Stimulated activated CD4-positive, alpha-beta T cell treated with anti-CD3 and anti-CD28 coated beads, TNF-alpha, amount 100 ng/mL, for 1 hour (primary cell): ENCODE measurements at places on chromosomes 2 and 18.

GRCh38 chr2:48247206-48247605 lies 282.7 kb upstream of the STON1 start:
- DNase-seq = no peak

GRCh38 chr2:16124881-16125613 lies 184.7 kb downstream of the MYCN start:
- no peak for DNase-seq

DNA sequence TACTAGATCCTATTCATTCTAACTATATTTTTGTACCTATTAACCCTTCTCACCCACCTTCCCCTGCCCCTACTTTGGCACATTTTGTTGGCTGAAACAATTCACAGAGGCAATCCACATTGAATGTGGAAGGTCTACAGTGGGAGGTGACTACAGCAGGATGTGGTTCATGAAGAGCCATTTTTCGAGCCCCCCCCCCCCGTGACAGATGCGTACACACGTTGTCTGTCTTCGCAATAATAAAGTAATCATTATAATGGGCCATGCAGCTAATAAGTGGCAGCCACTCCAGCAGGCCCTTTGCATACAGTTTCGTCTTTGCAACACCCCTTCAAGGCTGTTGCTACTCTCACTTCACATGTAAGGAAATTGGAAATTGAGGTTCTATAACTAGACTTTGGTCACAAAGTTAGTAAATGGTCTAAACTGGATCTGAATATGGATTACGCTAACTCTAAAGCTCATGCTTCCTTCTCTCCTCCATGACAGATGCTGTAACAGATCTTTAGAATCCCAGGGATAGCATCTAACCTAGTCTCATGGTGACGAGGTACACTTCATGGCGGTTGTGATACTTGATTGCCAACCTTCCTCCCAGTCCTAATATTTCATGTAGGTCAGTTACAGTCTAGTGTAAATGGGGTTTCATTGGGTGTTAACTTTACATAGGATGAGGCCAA lies 176.8 kb downstream of the MYCN start:
- DNase-seq = no peak

DNA sequence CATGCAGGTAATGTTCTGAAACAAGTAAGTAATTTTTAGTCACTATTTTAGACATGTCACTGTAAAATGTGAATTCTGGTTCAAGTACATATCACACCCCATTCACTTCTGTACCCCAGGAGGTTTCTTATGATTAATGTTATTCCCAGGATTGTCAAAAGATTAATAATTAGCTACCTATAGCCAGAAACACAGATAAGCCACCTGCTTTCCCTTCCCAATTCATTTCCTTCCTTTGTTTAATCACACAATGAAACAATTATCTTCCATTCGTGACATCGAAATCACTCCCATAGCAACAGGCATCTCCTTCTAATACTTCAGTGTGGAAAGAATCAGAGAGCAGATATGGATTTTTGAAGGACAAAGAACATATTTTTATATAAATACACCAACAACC lies 1650.3 kb upstream of the CELF4 start:
- DNase-seq = no peak

- no peak for DNase-seq
Observed at GRCh38 chr2:23114299-23114698, 270.7 kb upstream of the KLHL29 start.

DNA sequence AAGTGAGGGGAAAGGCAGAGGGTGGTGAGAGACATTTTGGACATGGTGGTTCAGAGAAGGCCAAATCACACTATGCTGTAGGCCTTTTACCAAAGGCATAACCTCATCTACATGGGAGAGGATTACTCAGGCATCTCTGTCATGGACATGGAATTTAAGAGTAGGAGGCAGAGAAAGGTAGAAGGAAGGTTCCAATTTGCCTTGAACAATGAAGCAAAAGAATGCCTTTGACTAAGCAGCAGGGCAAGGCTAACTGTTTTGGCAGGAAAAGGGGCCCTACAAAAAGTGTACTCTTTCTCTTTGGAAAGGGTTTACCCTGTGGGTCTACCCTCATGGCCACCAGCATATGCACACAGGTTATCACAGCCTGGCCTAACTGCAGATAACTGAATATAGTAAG lies 45.6 kb upstream of the RNU4ATAC start:
- no peak for DNase-seq

GRCh38 chr2:235048549-235048948 lies 96.7 kb downstream of the SH3BP4 start:
- no peak for DNase-seq

DNA sequence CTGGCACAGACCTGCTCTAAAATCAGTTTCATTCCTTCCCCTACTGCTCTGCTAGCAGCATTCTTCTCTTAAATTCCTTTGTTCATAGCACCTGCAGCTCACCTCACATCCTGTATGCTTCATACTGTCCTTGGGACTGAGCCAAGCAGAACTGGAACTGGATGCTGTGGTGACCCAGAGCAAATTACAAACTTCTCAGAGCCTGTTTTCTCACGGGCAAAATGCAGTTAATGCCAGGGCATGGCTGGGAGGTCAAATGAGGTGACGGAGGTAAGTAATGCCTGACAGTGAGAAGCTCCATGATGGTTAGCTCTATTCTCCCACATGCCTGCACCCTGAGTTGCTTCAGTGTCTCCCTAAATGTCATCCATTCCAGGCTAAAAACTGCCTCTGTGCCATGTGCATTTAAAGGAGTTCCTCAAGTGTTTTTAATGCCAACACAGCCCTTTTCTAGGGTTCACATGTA lies 29.7 kb downstream of the C2orf42 start:
- DNase-seq = no peak

DNA sequence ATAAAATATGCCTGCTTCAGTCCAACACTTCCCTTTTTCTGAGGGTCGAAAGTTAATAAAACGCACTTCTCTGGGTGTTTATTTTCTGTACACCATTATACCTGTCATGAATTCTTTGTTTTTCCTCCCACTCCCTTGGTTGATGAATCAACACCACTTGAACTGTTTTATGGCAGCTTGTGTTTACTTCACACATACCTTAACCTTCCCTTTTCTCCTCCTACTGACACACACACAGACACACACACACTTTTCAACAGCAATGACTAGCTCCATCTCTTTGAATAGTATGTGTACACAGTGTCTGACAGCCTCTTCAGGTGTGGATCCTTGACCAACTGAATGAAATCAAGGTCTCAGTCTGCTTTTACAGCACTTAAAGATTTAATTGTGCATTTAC lies 91.3 kb downstream of the SATB2 start:
- no peak for DNase-seq

- no peak for DNase-seq
Observed at GRCh38 chr2:163462993-163463392, 272.8 kb downstream of the FIGN start.

GRCh38 chr18:25327584-25327983 lies 24.4 kb downstream of the ZNF521 start:
- DNase-seq = no peak

GRCh38 chr18:70333757-70334156 lies 44.9 kb downstream of the SOCS6 start:
- DNase-seq = no peak

- DNase-seq = no peak
Observed at GRCh38 chr2:63023444-63023843, 27.2 kb upstream of the OTX1 start.

- no peak for DNase-seq
Observed at GRCh38 chr2:193793914-193794313, 1599.2 kb upstream of the TMEFF2 start.

GRCh38 chr2:45627911-45628310 lies 16.8 kb upstream of the SRBD1 start:
- no peak for DNase-seq

- DNase-seq = no peak
Observed at GRCh38 chr2:175918935-175919334, 83.1 kb downstream of the LNPK start.

- no peak for DNase-seq
Observed at GRCh38 chr2:207163053-207163755, 2.5 kb downstream of the KLF7 start.

DNA sequence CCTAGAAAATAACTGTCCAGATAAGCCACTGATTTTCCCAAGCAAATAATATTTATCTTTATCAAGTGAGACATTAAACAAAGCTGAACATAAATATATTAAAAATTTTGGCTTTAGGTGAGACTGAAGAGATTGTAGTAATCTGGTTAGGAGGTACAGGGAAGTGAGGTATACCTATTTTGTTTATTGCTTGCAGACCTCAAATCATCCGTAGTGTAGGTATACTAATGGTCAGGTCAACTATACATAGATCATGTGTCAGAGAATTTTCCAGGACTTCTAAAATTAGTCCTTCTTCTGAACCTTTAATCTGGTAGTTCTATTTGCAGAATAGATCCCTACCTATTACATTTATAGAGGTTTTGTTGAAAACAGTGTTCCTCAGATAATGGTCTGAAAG lies 41.5 kb downstream of the SP140 start:
- DNase-seq = no peak

- no peak for DNase-seq
Observed at GRCh38 chr2:227413371-227413770, 25.6 kb upstream of the SCYGR1 start.

DNA sequence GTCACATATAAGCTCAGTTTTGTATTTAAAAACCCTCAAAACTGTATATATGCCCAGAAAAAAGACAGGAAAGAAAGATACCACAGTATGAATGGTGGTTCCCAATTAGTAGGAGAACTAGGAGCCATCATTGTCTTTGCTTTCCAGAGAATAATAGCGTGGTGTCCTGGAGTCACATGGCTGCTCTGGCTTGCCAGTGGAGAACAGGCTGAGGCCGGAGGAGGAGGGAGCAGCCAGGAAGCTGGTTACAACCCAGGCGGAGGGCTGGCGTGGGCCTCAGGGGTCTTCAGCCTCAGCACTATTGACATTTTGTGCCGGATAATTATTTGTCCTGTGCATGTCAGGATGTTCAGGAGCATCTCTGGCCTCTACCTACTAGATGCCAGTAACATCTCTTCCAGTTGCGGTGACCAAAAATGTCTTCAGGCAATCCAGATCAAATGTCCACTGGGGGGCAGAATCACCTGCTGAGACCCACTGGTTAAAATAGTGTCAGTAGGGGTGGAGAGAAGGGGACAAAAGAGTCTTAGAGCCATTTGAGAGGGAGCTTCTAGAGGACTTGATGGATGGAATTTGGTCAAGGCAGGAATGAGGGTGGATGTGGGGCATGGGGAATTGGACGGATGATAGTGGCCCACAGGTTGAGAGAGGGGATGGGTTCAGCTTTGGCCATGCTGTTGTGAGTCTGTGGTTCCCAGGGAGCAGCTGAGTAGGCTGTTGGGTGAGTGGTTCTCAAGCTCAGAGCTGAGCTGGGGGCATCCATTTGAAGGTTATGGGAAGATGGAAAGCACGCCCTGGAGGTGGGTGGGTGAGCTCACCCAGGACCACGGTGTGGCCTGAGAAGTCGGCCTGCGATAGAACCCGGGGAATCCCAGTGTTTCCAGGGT lies 144.9 kb downstream of the AGAP1 start:
- no peak for DNase-seq

GRCh38 chr18:60929966-60930365 lies 403.3 kb upstream of the CDH20 start:
- DNase-seq = no peak

GRCh38 chr2:224034017-224034416 lies 5.1 kb downstream of the SERPINE2 start:
- DNase-seq = no peak

DNA sequence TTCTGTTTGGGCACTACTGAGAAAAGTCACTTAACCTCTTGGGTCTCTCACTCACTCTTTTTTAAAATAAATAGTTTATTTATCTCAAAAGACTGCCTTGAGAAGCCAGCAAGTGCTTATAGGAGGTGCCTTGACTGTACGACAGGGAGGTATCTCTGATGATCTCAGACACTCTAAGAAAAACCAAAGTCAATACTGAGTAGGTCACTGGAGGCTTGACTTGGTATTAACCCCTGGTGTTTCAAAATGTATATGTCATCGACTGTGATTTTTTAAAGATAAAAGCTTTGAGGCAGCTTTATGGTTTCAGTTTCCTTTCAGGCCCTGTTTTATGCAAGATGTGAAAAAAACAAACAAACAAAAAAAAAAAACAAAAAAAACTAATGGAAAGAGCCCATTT lies 33.7 kb downstream of the MREG start:
- DNase-seq = no peak

- no peak for DNase-seq
Observed at GRCh38 chr18:12990641-12990966, 558 bp upstream of the CEP192 start.

GRCh38 chr2:214322662-214323061 lies 88.2 kb upstream of the VWC2L start:
- DNase-seq = no peak

DNA sequence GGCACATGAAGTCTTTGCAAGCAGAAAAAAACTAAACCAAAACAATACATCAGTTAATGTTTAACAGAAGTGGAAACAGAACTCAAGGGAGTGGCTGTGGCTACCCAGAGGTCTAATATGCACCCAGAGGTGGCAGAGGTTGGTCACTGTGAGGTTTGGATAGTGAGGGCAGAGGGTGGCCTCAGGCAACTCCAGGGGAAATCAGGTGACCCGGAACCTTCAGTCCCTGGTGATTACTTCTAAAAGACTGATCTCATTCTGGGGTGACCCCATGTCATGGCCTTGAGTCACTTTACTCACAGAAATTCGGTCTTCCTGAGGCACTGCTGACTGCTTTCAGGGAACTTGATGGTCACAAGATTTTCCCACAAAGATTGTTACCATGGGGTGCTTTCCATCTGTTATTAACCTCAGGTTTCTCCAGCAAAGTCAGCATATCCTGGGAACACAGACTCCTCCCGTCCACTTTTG lies 99.4 kb downstream of the TMEM17 start:
- DNase-seq = no peak

- no peak for DNase-seq
Observed at GRCh38 chr2:222751238-222751637, 79.8 kb downstream of the MOGAT1 start.

GRCh38 chr2:231545105-231545902 lies 15.1 kb upstream of the NMUR1 start:
- DNase-seq = no peak

GRCh38 chr2:61689568-61689967 lies 151.4 kb upstream of the XPO1 start:
- no peak for DNase-seq

GRCh38 chr2:181038796-181039195 lies 58.4 kb downstream of the UBE2E3 start:
- no peak for DNase-seq

DNA sequence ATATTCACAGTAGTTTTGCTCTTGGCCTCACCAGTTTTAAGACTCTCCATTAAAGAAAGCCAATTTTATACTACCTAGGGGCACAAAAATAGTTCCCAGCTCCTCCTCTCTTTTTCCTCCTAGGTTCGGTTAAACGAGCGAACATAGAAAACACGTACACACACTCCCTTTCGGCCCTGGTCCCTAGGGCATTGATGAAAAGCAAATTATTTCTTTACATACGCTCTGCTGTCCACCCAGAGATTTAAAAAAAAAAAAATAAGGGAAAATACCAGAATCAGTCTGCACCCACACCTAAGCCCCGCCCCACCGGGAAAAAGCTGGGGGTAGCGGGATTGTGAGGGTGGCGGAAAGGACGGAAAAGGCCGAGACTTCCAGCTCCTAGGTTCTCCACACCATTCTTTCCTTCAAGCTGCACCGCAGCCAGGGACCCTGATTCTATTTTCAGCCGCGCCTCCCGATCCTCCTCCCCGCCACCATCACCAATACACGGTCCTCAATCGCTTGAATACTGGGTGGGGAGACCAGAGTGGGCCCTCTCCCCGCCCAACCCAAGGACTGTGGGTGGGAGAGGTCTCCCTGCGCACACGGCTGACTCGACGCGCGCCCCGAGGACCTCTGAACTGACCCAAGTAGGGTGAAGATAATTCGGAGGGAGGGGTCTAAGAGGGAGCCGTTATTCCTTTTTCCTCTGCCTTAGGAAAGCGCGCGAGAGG lies 769 bp downstream of the ATF2 start:
- DNase-seq = peak; percentile 3
